GM04503 (cell line): ENCODE measurements at places on chromosomes 1 and 21.

GRCh38 chr1:67540025-67540732 is 110.0 kb upstream of the SERBP1 start:
- no peak for DNase-seq

DNA sequence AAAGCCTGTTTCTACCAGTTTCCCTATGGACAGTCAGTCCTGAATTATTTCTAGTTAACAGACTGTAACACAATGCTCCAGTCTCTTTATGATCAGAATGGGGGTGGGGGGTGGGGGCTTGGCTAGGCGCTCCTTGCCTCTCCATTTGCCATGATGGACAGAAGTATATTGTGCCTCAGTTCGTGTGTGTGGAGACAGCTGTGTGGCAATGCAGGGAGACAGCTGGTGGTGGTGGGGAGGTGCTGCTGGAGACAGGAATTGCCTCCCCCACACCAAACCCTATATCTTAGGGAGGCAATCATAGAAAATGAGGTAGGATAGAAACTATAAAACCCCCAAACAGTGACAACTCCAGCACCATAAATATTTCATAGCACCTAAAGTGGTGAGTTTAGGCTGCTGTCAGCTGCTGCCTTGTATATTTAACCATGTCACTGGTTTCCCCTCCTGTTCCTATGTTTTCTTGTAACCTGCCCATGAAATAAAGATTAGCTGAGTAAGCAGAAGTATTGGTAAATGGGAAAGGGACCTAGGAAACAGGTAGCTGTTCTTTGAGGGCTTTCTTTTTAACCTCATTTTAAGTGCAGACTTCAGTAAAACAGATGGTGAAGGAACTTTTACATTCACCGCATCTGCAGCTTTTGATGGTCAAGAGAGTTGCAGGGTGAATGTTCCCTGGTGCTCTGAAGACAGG is 3.4 kb downstream of the PLXNA2 start:
- no peak for DNase-seq

DNA sequence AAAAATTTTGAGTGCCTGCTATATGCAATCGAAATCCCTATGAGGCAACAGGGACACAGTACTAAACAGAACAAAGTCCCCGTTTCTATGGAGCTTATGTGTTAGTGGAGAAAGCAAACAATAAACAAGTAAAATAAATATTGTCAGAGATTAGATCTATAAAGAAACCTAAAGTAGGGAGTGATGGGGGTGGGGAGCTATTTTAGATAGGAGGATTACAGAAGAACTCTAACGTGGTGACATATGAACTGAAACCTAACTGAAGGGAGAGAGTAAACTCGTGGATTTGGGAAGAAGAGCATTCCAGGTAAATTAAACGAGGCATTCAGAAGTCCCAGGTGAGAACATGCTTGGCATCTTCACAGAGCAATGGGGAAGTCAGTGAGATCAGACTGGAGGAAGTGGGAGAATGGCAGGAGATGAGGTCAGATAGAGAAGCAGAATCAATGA is 154.5 kb downstream of the DENND1B start:
- no peak for DNase-seq

DNA sequence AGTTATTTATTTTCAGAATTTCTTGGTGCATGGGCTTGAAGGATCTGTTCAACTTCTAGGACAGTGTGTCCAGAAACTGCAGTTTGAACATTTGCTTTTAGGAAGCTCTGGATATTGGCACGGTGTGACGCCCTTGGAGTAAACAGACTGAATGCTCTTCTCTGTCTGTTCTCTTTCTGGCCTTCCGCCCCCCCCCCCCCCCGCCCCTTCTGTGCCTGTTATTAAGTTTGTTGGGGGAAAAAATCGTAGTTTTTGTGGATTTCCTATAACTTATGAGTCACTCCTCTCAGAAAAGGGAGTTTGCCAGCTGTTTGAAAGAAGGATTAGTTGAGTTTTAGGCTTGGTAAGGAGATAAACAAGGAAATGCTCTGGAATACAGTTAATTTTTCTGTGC is 1.2 kb downstream of the KCTD3 start:
- DNase-seq = peak; percentile 11

- DNase-seq = no peak
Observed at GRCh38 chr21:41712201-41712600, 54.7 kb downstream of the RIPK4 start.
